NCI-H1436 (cell line): ENCODE measurements at places on chromosomes 13 and 19.

GRCh38 chr13:113022745-113023574 lies 53.9 kb downstream of the MCF2L start:
- DNase-seq: no peak

DNA sequence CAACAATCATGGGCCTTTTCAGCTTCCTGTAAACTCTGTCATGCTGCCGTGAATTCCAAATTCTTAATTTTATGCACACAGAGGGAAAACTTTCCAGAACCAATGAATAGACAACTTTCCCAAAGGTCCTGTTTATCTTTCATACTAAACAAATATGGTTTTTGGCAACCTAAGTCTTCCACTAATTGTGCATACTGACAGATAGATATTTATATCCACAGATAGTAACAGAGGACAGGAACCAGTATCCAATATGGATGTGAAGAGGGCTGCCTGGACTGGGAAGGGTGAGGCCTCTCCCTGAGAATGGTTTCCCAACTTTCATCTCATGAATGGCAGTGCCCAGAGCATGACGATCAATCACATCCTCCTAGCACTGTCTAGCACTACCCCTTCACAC lies 80.4 kb downstream of the MRPL57 start:
- no peak for DNase-seq

DNA sequence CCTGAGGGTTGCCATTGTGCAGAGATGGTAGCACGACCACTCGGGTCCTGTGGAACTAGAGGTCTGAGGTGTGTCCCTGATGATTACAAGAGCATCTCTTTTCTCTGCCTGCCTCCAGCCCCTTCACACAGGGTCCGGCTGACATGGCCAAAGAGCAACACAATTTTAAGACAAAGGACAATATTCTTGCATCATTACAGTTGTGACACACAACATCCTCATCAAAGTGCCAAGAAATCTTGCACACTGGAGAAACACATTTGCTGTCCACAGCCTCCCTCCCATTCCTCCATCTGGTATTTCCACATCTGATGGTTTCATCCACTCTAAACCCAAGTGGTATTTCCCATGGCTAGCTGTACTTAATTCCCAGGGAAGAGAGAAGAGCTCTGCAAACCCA lies 12.8 kb downstream of the COL4A1 start:
- no peak for DNase-seq

DNA sequence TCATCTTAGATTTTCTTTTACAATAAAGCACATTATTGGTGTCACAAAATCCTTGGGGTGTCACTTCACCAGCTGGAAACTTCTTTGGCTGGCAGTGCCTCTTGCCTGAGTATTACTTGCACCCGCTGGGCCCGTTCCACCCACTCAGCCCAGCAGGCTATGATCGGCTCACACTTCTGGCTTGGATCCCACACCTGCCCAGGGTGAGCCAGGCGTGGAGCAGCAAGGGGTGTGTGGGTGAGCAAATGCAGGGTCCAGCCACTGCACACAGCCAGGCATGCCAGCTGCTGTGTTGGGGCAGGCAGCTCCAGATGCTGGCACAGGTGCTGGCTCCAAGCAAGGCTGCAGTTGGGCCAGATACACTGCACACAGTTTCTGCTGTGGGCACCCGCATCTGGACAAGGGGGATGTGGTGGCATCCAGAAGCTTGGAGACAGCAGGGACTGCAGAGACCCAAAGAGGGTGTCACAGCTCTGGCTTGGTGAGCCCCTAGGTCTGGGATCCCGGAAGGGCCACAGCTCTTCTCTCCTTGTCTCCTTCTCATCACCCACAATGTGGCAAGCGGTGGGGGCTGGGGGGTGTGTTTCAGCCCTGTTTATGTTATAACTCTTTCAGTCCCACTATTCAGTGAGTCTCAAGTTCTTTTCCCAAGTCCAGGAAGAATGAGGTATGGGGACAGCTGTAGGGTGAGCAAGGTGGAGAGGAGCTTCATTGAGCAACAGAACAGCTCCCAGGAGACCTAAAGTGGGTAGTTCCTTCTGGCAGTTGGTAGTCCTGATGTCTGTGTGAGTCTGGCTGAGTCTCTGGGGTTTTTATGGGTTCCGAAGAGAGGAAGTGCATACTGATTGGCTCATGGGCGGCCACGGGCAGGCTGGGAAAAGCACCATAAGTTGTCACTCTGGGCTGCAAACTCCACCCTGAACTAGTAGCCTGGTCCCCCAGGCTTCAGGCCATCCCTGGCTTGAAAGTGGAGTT lies 25.3 kb upstream of the TBC1D4 start:
- no peak for DNase-seq

- no peak for DNase-seq
Measured at GRCh38 chr19:41431426-41432386, 4.5 kb upstream of the B3GNT8 start.

GRCh38 chr19:53971673-53972072 lies 8.9 kb downstream of the CACNG8 start:
- no peak for DNase-seq

- no peak for DNase-seq
Measured at GRCh38 chr19:15869873-15870272, 28.0 kb downstream of the CYP4F2 start.

DNA sequence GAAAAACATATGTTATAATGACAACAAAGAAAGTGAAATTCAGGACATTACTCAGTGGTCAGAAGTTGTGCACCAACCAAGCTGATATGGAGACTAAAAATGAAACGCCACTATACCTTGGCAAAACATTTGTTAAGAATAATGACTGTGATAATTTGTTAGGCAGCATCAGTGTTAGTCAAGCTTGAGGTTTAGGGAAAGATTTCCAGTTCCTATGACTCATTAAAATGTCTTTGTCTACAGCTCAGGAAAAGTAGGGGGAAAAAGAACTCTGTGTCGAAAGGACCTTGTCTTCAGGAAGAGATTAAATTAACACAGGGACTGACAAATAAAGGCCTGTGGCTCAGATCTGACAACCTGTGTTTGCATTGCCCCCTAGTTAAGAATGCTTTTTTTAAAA lies 764.1 kb upstream of the SLITRK6 start:
- DNase-seq: no peak

GRCh38 chr13:93001866-93002461 lies 224.6 kb upstream of the GPC6 start:
- no peak for DNase-seq

DNA sequence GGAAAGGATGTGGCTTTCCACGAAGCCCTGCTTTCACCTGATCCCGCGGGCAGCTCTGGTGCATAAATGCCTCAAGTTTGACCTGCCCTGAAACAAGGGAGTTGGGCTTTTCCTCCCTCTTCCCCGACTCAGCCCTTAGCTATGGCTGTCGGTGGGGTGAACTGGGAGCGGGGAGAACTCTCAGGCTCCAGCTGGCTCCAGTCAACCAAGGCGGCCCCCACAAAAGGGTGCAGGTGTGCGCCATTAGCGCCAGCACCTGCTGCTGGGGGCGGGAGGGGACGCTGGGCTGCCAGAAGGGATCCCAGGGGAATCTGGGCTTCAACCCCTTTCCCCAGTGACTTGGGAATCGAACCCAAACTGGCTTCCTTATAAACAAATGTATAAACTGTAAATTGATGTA lies 7.1 kb upstream of the DHRS12 start:
- peak; percentile 61 for DNase-seq

DNA sequence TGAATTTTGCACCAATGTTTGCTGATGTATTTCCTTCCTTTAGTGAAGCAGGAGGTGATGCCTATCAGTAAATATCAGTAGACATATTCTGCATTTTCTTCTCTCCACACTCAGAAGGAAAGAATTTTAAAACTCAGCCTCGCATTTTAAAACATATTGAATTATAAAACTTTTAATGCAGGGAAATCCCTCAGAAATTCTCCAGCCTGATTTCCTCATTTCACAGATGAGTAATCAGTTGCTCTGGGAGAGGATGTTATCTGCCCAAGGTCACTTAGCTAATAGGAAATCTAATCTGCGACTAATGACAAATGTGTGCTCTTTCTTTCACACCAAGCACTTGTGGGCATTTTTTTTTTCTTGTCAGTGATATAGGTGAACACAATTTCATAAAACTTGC lies 320.6 kb downstream of the ITGBL1 start:
- DNase-seq: no peak

GRCh38 chr13:106042996-106043581 lies 492.4 kb downstream of the EFNB2 start:
- DNase-seq: no peak
